ENCODE measurements at places on chromosomes 5 and 9.
A peak's percentile ranks its signal among the peaks of the same experiment; 100 is the strongest.

DNA sequence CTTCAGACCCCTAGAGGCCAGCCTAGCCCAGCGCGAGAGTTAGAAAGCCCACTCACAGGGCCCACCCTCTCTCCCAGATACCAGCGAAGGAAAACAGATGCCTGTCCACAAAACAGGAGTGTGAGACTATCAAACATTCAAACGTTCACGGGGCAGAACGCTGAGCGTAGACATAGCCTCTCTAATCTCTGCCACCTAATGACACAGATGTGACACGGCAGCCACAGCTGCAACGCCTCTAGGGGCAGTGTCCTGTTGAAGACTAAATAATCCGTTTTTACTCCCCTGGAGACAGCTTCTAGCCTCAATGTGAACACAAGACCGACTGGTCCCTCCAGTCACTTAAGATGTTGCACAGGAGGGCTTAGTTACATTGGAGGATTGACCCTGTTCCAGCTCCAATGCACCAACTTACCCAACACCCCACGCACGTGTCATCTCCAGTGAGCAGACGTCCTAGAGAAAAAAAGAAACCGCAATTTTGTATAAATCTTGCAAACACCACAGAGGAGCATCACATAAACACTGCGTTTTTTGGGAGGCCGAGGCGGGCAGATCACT is 14.3 kb downstream of the DIPK1B start:
- peak; percentile 63 for DNase-seq

DNA sequence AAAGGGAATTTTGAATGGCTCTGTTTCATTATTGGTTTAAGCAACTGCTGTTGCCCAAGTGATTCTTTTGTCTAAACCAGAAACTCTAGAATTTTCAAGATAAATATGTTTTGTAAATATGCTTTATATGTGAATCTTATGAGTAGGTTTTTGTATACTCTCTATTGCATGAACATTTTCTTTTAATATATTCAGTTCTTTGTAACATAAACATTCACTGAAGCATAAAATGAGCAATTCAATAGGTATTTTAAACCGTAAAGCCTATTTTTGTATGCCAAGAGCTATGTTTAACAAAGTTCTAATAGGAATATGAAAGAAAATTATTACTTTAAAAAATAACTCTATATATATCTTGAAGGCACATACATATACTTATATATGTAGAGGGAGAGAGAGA is 293.1 kb downstream of the PSAT1 start:
- DNase-seq = no peak

DNA sequence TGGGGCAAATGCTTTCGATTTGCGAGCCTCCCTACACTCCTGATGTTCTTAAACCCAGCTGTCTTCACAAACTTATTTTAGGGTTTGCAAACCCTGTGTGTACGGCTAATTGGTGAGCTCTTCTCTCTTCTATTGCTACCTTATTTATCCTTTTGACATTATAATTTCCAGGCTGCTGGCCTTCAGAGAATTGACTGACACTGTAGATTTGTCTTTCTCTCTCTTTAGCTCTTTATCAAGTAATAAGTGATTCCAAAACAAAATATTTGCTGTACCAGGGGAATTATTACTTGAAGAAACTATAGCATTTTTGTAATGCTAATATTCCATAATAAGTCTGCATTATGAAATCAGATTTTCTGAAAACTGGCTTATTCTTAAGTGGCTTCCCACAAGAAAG is 92.5 kb downstream of the NPR3 start:
- no peak for DNase-seq

DNA sequence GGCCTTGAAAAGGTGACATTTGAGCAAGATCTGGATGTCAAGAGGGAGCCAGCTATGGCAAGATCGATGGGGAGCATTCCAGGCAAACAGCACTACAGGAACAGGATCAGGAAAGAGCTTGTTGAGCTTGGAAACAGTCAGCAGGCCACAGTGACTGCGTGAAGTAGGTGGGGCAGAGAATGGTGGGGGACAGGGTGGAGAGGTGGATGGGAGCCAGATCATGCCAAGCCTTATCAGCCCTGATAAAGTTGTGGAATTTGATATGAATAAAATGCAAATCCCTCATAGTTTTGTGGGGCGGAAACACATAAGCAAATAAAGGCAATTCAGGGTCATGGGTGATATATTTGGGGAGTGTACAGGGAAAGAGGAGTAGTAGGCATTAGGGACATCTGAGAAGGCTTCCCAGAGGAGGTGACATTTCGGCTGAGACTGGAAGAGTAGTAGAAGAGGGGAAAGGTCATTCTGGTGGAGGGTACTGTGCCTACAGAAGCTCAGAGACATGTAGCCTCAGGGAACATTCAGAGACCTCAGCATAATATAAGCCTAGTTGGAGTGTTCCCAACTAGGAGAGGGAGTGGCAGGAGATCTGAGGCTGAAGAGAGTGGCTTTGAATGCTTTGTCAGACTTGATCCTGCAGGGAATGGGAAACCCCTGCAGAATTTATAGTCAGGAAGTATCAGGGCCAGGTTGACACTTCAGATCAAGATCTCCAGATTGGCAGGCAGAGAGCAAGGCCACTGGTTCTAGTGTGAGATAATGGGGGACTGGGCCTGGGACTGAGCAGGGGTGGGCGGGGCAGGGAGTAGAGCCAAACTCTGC is 9.7 kb upstream of the CYSTM1 start:
- DNase-seq = no peak

GRCh38 chr5:1343931-1344901 is 683 bp downstream of the CLPTM1L start:
- no peak for DNase-seq

GRCh38 chr5:167511276-167511675 is 780.2 kb upstream of the WWC1 start:
- no peak for DNase-seq

- no peak for DNase-seq
Observed at GRCh38 chr9:137530331-137530730, 19.9 kb downstream of the PNPLA7 start.
